ENCODE measurements at places on chromosomes 3 and 15.

DNA sequence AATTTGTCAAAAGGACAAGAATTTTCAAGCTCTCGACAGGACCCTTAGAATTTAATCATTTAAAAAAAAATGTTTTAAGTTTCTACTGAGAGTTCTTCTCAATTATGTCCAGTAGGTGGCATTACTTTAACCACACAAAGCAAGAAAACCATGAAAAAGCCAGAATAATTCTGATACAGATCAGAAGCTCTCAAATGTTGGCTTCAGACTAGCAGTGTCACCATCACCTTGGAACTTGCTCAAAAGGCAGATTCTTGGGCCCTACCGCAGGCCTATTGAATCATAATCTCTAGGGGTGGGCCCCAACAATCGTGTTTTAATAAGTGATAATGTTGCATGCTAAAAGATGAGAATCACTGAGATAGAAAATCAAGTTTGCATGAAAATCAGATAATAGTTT is 99.5 kb upstream of the KCNMB2 start:
- DNase-seq = no peak

GRCh38 chr3:187019542-187020072 is 89.3 kb downstream of the ST6GAL1 start:
- DNase-seq = no peak

- no peak for DNase-seq
Measured at GRCh38 chr15:70560617-70561328, 202.6 kb downstream of the UACA start.

- DNase-seq = no peak
Measured at GRCh38 chr3:159907828-159908227, 80.8 kb upstream of the IL12A start.

- DNase-seq = no peak
Measured at GRCh38 chr15:85879334-85880163, 84.8 kb upstream of the KLHL25 start.

- DNase-seq = no peak
Measured at GRCh38 chr3:47261301-47261700, 21.3 kb downstream of the KIF9 start.

- DNase-seq = no peak
Measured at GRCh38 chr3:172799246-172799645, 48.7 kb downstream of the ECT2 start.

DNA sequence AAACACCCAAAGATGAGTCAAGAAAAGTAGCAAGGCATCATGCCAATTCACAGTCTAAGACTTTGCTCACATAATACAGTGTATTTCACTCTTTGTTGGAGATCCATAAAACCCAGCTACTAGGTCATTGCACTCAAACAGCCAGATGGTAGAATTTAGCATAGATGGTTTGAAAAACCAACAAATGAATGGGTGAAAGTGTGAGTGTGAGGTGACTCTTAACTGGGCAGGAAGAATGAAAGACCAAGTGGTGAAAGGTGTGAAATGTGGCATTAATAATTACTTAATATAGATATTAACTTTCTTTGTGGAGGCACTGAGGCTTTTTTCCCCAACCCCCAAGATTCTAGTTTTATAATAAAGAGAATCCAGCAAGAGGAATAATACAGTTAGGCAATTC is 159.5 kb downstream of the SQOR start:
- DNase-seq = no peak

DNA sequence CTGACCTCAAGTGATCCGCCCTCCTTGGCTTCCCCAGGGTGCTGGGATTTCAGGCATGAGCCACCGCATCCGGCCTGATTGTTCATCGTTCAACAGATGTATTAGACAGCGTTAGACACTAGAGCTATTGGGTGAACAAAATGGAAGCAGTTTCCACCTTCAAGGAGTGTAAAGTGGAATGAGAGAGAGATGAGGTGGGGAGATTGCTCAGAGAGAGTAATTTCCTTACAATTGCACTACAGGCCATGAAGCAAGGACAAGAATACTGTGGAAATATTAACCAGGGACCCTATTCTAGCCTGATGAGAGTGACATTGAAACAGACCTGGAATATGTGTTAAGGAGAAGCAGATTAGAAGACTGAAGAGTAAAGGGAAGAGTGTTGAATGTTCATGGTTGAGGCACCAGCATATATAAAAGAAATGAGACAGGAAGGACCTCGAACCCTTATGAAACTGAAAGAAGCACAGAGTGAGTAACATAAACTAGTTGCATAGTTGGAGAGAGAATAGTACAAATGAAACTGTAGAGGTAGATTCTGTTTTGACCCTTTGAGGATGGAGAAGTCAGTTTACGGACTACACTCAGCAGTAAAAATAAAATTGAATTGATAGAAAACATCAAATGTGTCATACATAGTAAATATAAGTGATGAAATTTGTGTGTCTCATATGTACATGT is 7.2 kb downstream of the RTF1 start:
- no peak for DNase-seq

GRCh38 chr3:195162033-195162669 is 108.8 kb downstream of the XXYLT1 start:
- DNase-seq = no peak

- no peak for DNase-seq
Measured at GRCh38 chr3:182978387-182978786, 2.0 kb downstream of the DCUN1D1 start.

DNA sequence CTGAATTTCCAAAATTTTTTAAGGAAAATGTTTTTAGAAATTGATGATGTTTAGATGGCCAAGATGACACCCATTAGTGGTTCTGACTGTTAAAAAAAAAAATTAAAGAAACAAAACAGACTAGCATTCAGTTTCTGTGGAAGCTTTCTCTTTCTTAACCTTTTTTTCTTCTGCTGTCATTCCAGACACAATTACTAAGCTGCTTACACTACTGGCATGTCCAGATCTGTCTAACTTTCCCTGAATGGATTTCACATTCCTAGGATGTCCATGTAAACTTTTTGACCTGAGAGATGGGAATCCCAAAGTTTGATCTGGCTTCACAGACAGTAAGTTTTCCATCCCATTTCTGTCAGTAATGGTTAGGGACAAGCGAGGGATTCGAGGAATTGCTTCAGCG is 10.3 kb upstream of the MTMR10 start:
- no peak for DNase-seq

GRCh38 chr3:160686955-160687535 is 10.1 kb downstream of the ARL14 start:
- DNase-seq = no peak

DNA sequence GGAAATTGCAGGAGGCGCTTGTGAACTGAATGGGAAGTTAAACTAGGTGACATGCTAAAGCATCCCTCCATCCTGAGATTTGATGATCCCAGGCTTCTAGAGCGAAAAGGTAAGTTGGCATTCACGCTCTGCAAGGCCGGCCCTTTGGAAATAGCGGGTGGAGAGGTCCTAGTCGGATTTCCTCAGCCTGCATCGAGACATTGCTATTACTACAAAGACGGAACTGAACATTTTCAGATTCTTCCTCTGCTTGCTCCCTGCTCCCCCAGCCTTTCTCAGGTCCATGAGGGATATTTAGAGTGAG is 77.7 kb downstream of the DGKG start:
- DNase-seq = no peak

DNA sequence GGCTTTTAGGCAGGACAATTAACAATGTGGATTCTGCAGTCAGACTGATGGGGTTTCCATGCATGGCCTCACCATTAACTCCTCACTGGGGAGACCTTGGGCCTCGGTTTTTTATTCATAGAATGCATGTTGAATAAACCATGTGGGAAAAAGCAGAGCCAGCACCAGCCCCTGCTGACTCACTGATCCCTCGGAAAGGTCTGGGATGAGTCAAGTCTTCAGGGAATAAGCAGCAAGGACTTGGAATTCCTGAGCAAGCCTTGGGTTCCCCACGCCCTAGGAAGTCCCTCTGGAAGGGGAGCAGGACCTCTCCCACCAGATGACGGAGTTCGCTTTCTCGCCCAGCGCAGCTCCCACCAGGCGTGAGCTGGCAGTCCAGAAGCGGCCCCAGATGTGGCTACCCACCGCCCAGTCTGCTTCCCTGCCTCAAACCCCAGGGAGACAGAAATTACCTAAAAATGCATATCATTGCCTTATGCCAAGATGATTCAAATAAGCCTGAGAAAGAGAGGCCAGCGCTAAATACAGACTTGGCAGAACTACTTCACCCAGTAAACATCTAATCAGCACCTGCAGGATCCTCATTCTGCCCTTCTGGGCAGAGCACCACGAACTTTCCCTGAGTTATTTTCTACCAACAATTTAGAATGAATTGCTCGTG is 45.4 kb downstream of the BTD start:
- DNase-seq = peak; percentile 62

- DNase-seq = no peak
Measured at GRCh38 chr3:9897408-9898372, 5.0 kb upstream of the IL17RE start.

- no peak for DNase-seq
Measured at GRCh38 chr15:69895202-69895601, 202.5 kb downstream of the TLE3 start.

DNA sequence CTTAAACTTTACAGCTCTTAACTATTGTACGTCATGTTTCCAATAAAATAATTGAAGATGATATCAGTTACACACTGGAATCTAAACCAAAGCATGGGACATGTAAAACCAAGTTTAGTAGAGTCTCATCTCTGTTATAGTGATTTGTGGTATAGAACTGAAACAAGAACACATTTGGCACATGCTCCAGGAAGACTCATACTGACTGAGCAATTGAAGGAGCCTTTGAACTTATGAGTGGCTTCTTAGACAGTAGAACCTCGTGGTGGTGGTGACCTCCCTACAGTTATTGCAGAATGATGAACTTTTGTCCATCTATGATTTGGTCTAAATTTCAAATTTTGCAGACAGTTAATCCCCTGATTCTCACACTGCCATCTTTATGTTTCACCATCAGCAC is 729.7 kb downstream of the ROBO1 start:
- no peak for DNase-seq

- no peak for DNase-seq
Measured at GRCh38 chr3:139020036-139020867, 474 bp downstream of the PRR23B start.

DNA sequence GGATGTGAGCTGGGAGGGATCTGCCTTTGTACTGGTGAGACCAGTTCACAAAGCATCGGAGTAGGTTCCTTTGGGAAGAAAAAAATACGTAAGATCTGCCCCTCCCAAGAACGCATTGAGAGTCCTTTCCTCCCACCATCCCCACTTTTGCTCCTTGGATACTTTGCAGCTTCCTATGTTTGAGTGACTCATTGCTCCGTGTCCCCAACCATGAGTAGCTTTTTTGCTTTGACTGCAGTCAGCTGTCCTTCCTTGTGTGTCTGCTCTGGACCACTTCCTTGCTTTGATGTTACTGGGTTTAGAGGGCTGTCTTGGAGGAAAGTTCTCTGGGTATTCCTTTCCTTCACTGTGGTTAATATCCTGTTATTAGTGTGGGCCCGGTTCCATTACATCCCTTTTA is 43.2 kb upstream of the PTPN23 start:
- DNase-seq = no peak

DNA sequence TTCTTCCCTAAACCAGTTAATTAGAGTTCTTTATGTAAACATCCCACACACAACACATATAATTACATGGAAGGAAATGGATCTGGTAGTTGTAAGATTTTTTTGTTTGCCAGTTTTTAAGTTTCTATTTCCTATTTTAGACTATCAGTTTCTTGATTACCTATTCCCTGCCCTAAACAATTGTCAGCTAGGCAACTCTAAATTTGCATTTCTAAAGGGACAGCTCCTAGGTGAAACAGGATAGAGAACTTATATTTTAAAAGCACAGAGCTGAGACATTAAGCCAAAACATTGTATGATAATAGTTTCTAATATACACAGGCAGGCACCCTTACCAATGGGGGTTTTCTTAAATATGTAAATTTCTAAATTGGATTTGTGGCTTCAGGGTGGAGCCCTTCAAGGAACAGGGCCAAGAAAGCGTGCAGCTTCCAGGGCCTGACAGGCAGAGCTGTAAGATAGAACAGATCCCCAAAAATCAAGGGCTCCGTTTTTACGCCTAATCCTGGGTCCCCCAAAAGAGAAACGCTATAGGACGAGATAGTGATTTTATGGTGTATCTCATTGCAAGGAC is 8.9 kb downstream of the LEKR1 start:
- no peak for DNase-seq

GRCh38 chr3:134326760-134327593 is 47.3 kb downstream of the AMOTL2 start:
- DNase-seq = peak; percentile 51

GRCh38 chr15:58064980-58065444 is 499 bp downstream of the ALDH1A2 start:
- no peak for DNase-seq

DNA sequence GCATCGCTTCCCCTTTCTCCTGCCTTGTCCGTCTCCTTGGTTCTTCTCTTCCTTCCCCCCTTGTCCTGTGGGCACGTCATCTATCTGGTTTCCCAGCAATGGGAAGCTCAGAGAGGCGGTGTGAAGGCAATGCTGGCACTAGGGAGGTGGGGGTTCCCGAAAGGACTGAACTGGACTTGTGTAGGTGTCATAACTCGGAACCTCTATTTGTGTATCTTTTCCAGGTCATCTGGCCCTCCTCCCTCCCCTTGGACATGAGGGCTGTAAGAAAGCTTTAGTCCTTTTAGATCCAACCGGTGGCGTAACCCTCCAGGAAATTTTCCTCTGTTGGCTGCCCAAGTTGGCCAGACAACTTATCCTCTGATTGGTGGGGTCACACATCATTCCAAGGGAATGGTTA is 231.5 kb upstream of the TLE3 start:
- DNase-seq = no peak

DNA sequence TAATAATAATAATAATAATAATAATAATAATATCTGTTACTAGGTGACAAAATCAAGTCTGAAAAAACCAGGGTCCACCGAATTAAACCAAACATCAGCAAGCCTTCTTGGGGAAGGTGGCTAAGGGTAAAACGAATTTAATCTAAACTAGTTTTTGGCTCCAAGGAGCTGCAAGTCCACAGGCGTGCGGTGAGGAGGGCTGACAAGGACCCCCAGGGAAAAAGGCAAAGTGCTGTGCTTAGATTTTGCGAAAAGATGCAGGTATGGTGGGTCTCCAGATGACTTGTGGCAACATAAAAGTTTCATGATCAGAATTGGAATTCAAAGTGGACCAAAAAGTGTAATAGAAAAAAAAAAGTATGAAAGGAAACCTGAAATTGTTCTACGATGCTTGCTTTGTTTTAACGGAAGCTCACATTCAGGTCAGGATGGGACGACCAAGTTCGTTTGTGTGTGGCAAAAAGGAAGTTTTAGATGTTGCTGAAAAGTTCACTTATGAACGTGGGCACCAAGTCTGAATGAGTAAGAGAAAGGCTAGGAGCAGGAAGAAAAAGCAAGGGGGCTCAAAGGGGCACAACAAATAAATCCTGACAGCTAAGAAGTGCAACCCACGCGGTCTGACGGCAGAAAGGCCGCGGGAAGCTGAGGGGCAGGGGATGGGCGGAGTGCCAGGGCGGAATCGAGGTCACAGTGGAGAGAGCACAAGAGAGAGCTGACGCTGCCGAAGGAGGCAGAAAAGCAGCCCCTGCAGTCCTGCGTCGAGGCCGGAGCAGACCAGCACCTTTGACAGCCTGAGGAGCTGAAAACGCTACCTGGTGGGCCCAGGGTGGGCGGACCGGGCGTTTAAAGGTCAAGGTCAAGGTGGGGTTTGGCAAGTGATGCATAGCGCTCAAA is 1.1 kb downstream of the WDR82 start:
- peak; percentile 57 for DNase-seq
